ENCODE measurements at places on chromosomes 11 and 22. TPM values are rescaled to one million over a fixed set of nuclear protein-coding genes. Genes with fewer than 3 reads are reported as not detected.

CRYBB2 gene
- total RNA-seq = not detected

IGLL5 gene
- not detected for total RNA-seq

MS4A1 gene
- not detected for total RNA-seq

FGF19 gene
- total RNA-seq = not detected

UVRAG gene
- total RNA-seq = 53.6 TPM

TUB gene
- 19.2 TPM for total RNA-seq

ALDH3B1 gene
- total RNA-seq = 12.5 TPM

PKDREJ gene
- total RNA-seq = 0.09 TPM

NPAS4 gene
- not detected for total RNA-seq

CNGA4 gene
- total RNA-seq = not detected

LRFN4 gene
- 5.9 TPM for total RNA-seq

ANAPC15 gene
- total RNA-seq = 49.5 TPM

SLC15A3 gene
- 18.2 TPM for total RNA-seq

PTS gene
- 19.7 TPM for total RNA-seq

NEFH gene
- total RNA-seq = 0.54 TPM

P4HA3 gene
- total RNA-seq = 4.4 TPM

APOBEC3G gene
- 7.4 TPM for total RNA-seq

YAP1 gene
- 158 TPM for total RNA-seq

SMC1B gene
- total RNA-seq = 0.09 TPM

DTX4 gene
- 0.57 TPM for total RNA-seq

PRR33 gene
- total RNA-seq = not detected

MUC5B gene
- total RNA-seq = not detected

POTEH gene
- not detected for total RNA-seq

LRRN4CL gene
- 62.0 TPM for total RNA-seq

MS4A13 gene
- total RNA-seq = not detected

HMOX1 gene
- total RNA-seq = 59.2 TPM

APOL5 gene
- not detected for total RNA-seq

TEAD1 gene
- 131 TPM for total RNA-seq

NCAM1 gene
- 23.6 TPM for total RNA-seq

ZNF280B gene
- 0.45 TPM for total RNA-seq

SLC22A12 gene
- total RNA-seq = not detected

SLC6A5 gene
- not detected for total RNA-seq

SCUBE2 gene
- total RNA-seq = 1.1 TPM
